ENCODE measurements at places on chromosomes 1 and 21. TPM values are rescaled to one million over a fixed set of nuclear protein-coding genes. Genes with fewer than 3 reads are reported as not detected.

GRCh38 chr1:50983219-50983802, 13.3 kb downstream of the CDKN2C start:
- no peak overlapping the region for H3K27ac ChIP-seq
- no peak for DNase-seq
- peaks cover 36% of the 10 kb centered on the region for H3K4me1 ChIP-seq
- H3K36me3 ChIP-seq = no peaks in the 10 kb centered on the region

GRCh38 chr1:106584676-106585075, 471.8 kb upstream of the PRMT6 start:
- H3K27me3 ChIP-seq = no peaks in the 10 kb centered on the region
- H3K36me3 ChIP-seq = no peaks in the 10 kb centered on the region
- no peak for DNase-seq
- no peak overlapping the region for H3K27ac ChIP-seq
- H3K4me1 ChIP-seq = no peaks in the 10 kb centered on the region
- H3K4me3 ChIP-seq = no peak overlapping the region

DNA sequence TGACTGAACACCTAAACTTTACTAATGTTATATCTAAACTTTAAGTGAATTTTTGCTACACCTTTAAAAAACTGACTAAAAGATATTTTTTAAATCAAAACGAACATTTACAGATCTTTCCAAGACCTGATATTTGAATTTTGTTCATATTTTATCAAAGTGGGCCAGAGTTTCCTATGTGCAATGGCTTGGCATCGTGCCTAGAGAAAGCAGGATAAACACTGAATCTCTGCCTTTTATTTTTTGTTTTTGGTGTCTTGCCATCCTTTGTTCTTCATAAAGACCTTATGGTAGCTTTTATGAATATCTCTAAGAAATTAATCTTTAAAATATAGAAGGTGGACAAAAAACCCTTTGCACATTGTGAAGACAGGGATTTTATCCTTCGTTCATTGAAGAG, 25.8 kb upstream of the VPS26C start:
- no peak overlapping the region for H3K27ac ChIP-seq
- no peaks in the 10 kb centered on the region for H3K36me3 ChIP-seq
- H3K4me1 ChIP-seq = peaks cover 13% of the 10 kb centered on the region
- peaks cover 4% of the 10 kb centered on the region for H3K27me3 ChIP-seq
- H3K4me3 ChIP-seq = no peak overlapping the region

MYOC gene
- total RNA-seq = not detected

CD53 gene
- not detected for total RNA-seq

HPDL gene
- 0.75 TPM for total RNA-seq

IGSF9 gene
- not detected for total RNA-seq

NBPF1 gene
- total RNA-seq = 35.0 TPM

All from HFFc6 (cell line).